Fibroblast of mammary gland (primary cell): ENCODE measurements at places on chromosomes 6 and 20.

DNA sequence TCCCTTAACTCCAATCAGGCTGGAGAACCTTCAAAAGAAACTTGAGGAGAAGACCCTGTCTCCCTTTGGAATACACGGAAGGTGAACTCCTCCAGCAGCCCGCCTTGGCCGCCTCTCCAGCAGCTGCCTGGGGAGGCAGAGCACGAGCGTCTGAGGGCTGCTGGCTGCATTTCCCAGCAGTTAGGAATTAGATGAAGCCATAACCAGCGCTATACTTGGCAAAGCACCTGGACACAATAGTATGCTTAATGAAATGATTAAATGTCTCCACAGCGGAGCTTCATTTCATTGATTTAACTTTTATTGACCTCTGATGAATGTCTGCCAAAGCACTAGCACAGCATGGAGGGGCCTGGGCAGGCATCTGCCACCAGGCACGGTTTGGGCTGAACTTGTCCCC, 73.5 kb downstream of the TMEM242 start:
- DNase-seq = no peak

DNA sequence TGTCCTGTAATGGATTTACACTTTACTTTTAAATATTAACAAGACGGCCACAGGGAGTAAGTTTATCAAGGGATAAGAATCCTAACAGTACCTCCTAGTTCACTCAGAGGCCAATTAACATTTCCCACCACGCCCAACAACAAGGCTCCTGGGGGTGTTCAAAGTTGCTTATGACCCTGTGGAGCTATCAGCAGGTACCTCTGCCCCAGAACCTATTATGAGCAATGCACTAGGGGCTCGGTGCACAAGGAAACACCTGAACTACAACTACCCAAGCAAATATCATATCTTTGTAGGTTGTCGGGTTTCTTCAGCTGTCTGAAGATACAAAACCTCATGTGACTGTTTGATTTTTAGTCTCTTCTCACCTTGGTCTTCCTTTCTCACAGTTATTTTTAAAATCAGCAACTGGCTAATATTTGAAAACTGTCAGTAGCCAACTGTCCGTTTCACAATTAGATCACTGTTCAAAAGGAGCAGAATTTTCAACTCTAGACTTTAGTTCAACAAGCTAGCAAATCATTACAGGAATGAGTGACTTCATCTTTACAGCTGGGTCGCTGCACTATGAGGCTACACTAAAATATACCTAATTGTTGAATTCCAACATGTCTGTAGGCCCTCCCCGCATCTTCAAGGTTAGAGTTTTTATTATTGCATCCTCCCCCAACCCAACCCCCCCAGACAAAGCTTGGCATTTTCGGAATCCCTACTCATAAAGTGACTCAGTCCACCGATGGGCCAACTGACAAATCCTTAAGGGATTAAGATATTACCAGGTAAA, 38.1 kb downstream of the B4GALT5 start:
- DNase-seq = no peak

- DNase-seq = peak; percentile 84
Observed at GRCh38 chr6:32885698-32886286, 31.8 kb downstream of the PSMB9 start.

- peak; percentile 56 for DNase-seq
Observed at GRCh38 chr6:56764081-56764566, 121.4 kb upstream of the DST start.

GRCh38 chr6:106643061-106643460, 13.7 kb downstream of the QRSL1 start:
- peak; percentile 22 for DNase-seq

GRCh38 chr6:74284284-74284683, 588.3 kb downstream of the CD109 start:
- no peak for DNase-seq

GRCh38 chr6:34546551-34547321, 9.4 kb downstream of the SPDEF start:
- DNase-seq = no peak

DNA sequence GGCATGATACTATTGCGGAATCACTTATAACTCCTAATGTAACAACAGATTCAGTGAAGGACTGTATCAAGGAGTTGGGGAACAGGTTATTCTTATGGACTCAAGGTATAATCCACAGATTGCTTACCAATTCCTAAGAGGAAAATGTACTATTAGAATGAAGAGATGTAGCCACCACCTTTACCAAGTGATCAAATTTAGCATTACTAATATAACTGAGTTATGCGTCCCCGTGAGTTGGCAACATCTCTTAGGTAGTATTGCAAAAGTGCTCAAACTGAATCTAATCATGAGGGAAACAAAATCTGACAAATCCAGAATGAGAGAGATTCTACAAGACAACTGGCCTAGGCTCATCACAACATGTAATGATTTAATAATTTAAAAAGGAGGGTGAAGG, 777 bp upstream of the SNRNP48 start:
- DNase-seq = peak; percentile 12

GRCh38 chr6:90219209-90219985, 77.2 kb downstream of the BACH2 start:
- peak; percentile 96 for DNase-seq

- DNase-seq = no peak
Observed at GRCh38 chr20:52054123-52054522, 137.5 kb downstream of the ZFP64 start.

DNA sequence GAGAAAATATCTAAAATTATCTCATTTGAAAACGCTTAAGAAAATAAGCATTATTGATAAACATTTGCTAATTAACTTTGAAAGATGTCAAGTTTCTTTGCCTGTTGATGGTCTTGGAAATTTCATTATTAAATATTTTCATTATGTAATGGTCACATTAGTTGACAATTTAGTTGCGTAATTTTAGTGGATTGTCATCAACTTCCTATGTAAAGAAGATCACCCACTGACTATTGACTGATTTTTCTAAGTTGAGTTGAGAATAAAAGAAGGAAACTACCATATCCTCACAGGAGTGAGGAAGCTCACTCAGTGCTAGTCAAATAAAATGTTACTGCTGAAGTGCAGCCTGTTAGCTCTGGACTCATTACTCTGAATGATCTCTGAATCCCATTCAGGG, 79.9 kb upstream of the LY86 start:
- no peak for DNase-seq

DNA sequence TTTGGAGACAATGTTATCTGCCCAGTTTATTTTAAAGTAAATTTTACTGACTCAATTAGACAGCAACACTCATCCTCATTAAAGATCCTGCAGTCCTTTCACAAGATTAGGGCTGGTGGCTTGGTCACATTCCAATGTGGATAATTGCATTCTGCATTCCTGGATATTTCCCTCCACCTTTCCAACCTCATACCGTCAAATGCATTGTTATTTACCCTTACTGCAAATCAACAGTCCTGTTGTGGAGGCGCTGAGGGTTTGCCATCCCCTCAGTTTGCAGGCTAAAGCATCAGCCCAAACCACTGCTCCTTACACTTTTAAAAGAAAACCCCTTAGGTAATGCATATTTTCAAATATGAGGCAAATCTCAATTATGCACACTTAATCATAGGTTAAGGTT, 5.4 kb downstream of the CITED2 start:
- no peak for DNase-seq

DNA sequence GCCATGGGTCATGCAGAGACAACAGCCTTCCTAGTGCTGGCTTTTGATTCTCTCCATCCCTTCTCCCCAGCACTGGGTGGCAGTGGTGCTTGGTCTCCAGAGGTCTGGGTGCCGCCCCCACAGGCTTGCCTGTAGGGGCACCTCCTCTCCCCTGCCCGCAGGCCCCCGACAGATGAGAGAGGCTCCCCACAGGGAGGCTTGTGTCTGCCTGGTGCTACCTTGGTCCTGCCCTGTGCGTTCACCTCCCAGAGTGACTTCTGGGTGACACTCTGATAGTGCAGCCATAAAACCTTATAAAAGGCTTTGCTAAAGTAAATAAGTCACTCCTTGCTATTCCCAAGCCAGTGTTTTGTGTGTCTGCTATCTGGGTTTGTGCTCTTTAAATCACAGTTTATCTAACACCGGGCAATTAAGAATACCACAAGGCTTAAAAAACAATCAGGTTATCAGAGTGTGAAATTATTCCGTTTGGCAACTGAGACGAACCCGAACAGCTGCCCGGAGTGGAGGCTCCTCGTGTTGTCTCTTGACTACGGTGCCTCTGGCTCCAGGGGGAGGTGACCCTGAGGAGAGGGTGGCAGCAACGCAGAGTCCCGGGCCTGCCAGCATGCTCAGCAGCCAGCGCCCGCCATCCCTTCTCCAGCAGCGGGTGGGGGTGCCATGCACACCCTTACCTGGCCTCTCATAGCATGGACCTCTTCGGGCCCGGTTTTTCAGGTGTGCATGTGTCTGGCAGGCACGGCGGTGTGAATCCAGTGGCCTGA, 5.4 kb upstream of the C20orf204 start:
- DNase-seq = no peak

DNA sequence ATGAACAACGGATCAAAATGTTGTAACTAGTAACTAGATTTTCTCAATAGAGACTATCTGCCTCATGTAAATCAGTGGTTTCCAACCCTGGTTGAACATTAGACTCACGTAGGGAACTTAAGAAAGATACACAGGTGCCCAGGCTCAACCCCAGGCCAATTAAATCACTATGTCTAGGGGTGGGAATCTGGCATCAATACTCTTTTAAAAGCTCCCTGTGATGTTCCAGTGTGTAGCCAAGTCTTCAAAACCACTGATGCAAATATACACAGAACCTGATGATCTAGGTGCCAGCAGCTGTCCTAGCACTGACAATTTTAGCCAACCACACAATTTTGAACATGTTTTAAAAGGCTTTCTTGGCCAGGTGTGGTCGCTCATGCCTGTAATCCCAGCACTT, 128.7 kb downstream of the TBC1D32 start:
- no peak for DNase-seq

DNA sequence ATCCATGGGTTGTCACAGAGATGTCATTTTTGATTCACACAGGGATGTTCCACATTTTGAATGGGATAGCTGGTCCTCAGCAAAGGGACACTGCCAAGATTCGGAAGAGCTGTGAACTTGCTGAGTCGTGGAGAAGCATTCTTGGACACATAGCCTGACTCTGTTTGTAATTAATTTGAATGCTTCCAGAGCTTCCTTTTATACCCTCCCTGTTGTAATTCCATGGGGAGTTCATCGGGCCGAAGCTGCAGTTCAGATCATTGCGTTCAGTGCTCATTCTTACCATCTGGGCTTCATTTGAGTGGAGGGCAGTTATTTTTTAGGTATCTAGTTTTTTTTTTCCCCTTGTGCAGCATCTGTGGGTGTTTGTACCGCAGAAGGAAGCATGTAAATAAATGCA, 126.5 kb downstream of the SLC24A3 start:
- DNase-seq = no peak

GRCh38 chr6:135358985-135359384, 138.6 kb downstream of the AHI1 start:
- DNase-seq = peak; percentile 68
